Trophoblast cell (in vitro differentiated cells and primary cell): ENCODE measurements at places on chromosomes 7 and 10.

GRCh38 chr10:26944261-26944882, 83.6 kb upstream of the ABI1 start:
- DNase-seq = no peak

GRCh38 chr7:26664274-26664673, 200.1 kb downstream of the SKAP2 start:
- DNase-seq = no peak

- no peak for DNase-seq
These were observed 140.6 kb downstream of the RAPGEF5 start for GRCh38 chr7:22216309-22216708.

GRCh38 chr10:75013007-75013406, 98.4 kb upstream of the SAMD8 start:
- DNase-seq = no peak

- DNase-seq = no peak
These were observed 164.2 kb upstream of the PITRM1 start for GRCh38 chr10:3336673-3337293.

GRCh38 chr7:114997487-114998404, 75.9 kb downstream of the MDFIC start:
- DNase-seq = no peak

- DNase-seq = no peak
These were observed 50.8 kb upstream of the KLF6 start for GRCh38 chr10:3835770-3836169.
